ENCODE measurements at places on chromosomes 6 and 20. TPM values are rescaled to one million over a fixed set of nuclear protein-coding genes. Genes with fewer than 3 reads are reported as not detected.

DNA sequence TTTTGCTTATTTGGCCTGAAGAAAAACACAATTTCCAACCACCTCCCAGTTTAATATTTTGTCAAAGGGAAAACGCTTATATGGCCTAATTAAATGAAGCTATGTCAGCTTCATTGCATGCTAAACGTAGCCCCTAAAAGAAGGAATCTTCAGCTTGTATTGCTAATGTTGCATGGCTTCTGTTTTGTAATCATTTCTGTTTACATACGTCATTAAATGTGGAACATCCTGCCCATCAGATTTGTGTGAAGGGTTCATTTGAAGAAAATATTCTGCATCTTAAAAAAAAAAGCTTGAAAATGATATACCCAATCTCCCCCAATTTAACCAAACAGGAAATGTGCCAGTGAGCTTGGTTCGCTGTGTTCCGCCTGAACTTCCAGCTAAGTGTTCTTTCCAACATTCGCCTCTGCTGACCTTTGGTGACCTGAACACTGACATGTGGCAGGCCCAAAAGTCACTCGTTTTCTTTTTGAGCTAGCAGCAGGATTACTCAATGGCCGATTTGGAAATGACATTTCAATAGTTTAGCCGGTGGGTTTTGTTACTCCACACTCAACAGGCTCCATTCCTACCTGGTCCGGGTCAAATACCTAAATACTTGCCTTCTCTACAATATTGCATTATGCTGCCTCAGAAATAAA, 12.7 kb upstream of the SIRT5 start:
- DNase-seq: no peak
- no peaks in the 10 kb centered on the region for H3K4me1 ChIP-seq
- H3K36me3 ChIP-seq: no peaks in the 10 kb centered on the region
- H3K27me3 ChIP-seq: no peaks in the 10 kb centered on the region
- H3K27ac ChIP-seq: no peak overlapping the region

DTD1 gene
- polyA plus RNA-seq: 16.9 TPM

- no peak overlapping the region for H3K4me3 ChIP-seq
- no peaks in the 10 kb centered on the region for H3K4me1 ChIP-seq
- H3K27me3 ChIP-seq: no peaks in the 10 kb centered on the region
- no peak overlapping the region for H3K27ac ChIP-seq
These were observed 73.6 kb downstream of the TBC1D32 start for GRCh38 chr6:121260651-121261102.

DEFB132 gene
- polyA plus RNA-seq: 0.07 TPM

GRCh38 chr6:82679232-82679631, 315.6 kb downstream of the TPBG start:
- no peak overlapping the region for H3K4me3 ChIP-seq
- H3K27ac ChIP-seq: no peak overlapping the region
- H3K27me3 ChIP-seq: no peaks in the 10 kb centered on the region
- DNase-seq: no peak

DNA sequence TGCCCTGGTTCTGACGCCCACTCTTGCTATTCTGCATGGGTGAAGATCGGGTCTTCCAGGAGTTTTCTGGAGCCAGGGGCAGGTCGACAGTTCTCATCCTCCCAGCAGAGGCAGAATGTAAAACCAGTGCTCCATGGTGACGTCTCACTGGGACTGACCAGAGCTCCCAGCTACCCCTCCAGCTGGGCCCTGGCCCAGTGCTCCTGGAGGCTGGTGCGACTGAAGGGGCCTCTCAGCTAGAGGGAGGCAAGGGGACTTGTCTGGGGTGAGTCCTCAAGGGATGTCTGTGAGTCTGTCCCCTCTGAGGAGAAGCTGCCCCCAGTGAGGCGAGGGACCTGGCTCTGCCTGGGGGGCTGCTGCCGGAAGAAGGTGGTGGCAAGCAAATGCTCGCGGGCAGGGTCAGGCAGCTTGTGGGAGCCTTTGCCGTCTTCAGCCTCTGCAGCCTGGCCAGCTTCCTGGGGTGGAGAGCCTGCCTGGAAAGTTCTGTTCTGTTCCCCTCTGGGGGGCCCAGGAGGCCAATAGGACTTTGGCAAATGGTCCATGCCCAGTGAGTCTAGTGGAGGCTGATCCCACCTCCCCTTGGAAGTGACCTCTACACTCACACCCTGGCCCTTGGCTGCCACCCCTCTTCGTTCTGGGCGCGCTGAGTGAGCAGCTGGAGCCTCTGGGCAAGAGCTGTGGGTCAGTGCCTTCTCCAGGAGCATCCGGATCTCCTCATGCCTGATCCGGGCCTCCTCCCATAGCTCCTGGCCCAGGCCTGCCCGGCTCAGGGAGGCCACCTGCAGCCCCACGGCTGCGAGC, 47.5 kb downstream of the KIAA1755 start:
- DNase-seq: no peak
- no peak overlapping the region for H3K27ac ChIP-seq
- H3K4me3 ChIP-seq: no peak overlapping the region
- H3K36me3 ChIP-seq: no peaks in the 10 kb centered on the region
- H3K27me3 ChIP-seq: no peaks in the 10 kb centered on the region

DNA sequence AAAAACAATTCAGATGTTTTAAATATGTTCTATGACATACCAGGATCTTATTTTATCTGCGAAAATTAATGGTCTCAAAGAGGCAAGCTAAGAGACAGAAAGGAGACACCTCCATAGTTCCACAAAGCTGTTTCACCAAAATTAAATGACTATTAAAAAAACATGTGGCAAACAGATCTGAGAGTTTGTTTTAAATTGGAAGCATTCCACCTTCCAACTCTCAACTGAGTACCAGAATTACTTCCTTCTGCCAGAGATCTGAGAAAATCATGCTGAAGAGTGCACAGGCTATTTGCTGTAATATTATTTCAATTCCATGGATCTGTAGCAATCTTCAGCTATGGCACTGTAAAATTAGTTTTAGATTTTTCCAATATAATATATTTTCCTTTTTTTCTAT, 669.5 kb upstream of the MARCKS start:
- H3K27me3 ChIP-seq: no peaks in the 10 kb centered on the region
- no peaks in the 10 kb centered on the region for H3K4me1 ChIP-seq
- no peak overlapping the region for H3K27ac ChIP-seq

GRCh38 chr6:109595998-109596397, 95.0 kb downstream of the AK9 start:
- H3K27me3 ChIP-seq: no peaks in the 10 kb centered on the region
- H3K36me3 ChIP-seq: no peaks in the 10 kb centered on the region
- H3K4me3 ChIP-seq: no peak overlapping the region
- H3K4me1 ChIP-seq: peaks cover 6% of the 10 kb centered on the region
- peak; percentile 37 for DNase-seq

SRC gene
- polyA plus RNA-seq: 14.5 TPM

- no peak for DNase-seq
- peaks cover 6% of the 10 kb centered on the region for H3K36me3 ChIP-seq
- H3K27me3 ChIP-seq: no peaks in the 10 kb centered on the region
These were observed 38.7 kb downstream of the GNAS start for GRCh38 chr20:58891086-58891717.

DNA sequence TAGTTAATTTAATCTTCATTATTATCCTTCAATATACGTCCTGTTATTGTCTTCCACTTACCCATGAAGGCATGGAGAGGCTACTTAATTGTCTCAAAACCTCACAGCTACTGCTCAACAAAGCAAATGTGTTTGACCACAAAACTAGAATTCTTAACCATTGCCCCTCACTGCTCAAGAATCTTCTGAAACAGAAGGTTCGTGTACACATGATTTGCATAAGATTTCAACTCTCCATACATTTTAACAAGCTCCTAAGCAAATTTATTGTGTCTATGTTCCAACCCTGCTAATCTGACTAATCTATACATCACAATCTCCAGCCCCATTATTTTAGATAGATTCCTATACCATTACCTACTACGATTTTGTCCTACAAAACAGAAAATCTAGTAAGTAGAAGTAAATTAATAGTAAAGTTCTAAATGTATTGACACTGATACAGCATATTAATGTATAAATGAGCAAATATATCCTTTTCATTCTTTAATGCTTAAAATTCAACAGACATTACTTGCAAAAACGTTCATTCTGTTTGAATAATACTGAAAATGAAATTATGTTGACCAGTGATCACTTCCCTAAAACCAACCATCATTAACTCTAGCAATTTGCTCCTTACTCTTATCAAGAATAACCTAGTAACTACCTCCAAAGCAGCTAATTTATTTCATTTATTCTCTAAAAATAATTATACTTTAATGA, 89.7 kb upstream of the RNF217 start:
- H3K27me3 ChIP-seq: no peaks in the 10 kb centered on the region
- no peaks in the 10 kb centered on the region for H3K4me1 ChIP-seq
- H3K36me3 ChIP-seq: no peaks in the 10 kb centered on the region
- DNase-seq: no peak
- H3K4me3 ChIP-seq: no peak overlapping the region
- no peak overlapping the region for H3K27ac ChIP-seq

GRCh38 chr20:61673152-61673847, 392.4 kb downstream of the TAF4 start:
- no peaks in the 10 kb centered on the region for H3K27me3 ChIP-seq
- no peak overlapping the region for H3K4me3 ChIP-seq
- no peaks in the 10 kb centered on the region for H3K36me3 ChIP-seq
- no peaks in the 10 kb centered on the region for H3K4me1 ChIP-seq
